DMS79 treated with DMSO at 0.1 percent for 48 hours (cell line): ENCODE measurements at places on chromosomes 4 and X.

DNA sequence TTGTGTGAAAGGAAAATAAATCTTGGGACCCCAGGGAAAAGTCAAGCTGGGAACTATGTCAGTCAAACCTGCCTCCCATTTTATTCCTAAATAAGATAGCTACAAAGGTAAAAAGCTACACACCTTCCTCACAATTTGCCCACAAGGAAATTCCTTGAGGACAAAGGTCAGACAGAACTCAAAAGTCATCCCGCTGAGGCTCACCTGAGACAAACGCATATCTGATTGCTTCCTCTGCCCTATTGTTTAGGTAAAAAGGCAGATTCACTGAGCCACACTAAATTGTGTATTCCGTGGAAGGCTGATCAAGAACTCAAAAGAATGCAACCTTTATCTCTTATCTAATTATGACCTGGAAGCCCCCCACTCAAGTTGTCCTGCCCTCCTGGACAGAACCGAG lies 58.7 kb upstream of the MAML3 start:
- no peak for DNase-seq

GRCh38 chrX:16305187-16305586 lies 137.9 kb downstream of the MAGEB17 start:
- DNase-seq = no peak

DNA sequence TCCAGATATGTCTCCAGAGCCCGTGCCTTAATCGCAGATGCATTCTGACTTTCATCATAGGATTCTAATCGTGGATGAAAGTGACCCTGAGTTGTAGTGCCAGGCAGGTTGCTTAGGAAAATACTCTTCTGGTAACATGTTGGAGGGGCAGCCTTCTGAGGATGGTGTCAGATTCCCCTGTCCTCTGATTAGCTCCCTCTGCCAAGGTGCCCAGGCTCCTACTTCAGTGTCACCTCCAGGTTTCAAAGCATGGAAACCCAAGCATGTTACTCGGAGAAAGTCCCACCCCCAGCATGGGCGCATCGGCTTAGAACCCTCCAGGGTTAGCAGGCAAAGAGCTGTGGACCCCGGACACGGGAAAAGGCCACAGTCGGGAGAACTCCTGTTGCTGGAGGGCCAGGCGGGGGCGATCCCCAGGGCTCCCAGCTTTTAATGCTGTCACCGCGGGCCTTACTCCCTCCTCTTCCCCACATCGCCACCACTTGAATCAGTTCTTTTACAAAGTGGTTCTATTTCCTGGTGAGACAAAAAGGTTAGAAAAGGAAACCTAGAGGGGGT lies 44.5 kb downstream of the TRIM2 start:
- peak; percentile 53 for DNase-seq

- DNase-seq = no peak
Measured at GRCh38 chr4:102546635-102547034, 45.5 kb downstream of the NFKB1 start.

DNA sequence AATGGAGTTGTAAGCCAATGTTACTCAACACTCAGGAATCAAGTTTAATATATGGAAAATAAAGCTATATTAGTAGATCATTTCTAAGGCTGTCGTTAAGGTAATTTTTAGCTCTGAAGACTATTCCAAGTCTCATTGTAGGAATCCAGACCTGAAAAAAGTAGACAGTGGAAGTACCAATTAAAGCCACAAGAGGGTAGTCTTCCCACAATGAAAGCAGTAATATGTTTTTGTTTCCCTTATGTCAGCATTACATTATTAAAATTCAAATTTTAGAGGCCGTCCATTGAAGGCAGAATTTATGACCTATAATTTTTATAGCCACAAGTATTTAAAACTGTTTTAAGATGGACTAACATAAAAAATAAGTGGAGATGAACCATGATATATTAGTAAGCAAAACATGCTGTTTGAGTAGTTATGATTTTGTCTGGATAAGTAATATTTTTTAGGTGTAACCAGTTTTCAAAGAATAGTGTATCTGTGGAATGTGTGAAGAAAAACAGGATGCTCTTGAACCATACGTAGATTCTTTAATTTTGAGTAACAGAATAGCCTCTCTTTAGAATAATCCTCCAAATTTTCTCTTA lies 372.6 kb upstream of the TECRL start:
- DNase-seq = peak; percentile 0

DNA sequence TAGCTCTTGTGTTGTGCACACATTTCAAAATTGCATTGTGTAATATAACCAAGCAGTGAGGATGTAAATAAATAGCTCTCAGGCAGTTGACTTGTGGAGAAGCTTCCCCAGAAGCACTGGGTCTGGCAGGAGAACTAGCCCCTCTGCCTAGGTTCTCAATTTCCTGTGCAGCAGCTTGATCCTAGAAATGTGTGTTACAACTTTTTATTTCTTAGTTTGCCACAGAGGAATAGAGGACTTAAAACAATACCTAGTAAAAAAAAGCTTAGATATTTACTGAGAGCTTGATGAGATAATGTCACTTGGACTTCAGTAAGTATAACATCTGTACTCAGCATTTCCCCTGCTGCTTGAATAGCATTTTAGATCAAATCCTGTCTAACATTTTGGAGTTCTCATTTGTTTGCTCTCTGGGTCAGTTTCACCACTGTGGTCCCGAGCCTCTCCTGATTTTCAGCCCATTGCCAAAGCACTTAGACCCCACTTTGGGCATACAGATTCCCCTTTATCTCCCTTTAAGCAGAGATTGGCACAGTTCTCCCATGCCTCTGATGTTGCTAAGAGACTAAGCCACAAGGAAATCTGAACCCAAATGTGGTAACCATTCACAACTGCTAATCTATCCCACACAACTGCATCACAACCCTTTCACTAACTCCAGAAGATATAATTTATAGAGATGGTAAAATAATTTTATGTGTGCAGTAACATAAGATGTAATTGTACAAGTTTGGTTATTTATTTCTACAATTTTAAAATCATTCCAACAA lies 98.2 kb upstream of the NRK start:
- DNase-seq = no peak

- DNase-seq = peak; percentile 1
Measured at GRCh38 chrX:57677132-57677858, 2.8 kb downstream of the NLRP2B start.

GRCh38 chr4:183407635-183408464 lies 36.6 kb upstream of the CDKN2AIP start:
- no peak for DNase-seq
